Aortic smooth muscle cell (primary cell): ENCODE measurements at places on chromosomes 3 and 15. TPM values are rescaled to one million over a fixed set of nuclear protein-coding genes. Genes with fewer than 3 reads are reported as not detected.

The KLHL40 gene
- not detected in 2 replicates for total RNA-seq

The LMAN1L gene
- 0.13 and 0.25 TPM in 2 replicates for total RNA-seq

The DUOXA1 gene
- not detected in 2 replicates for total RNA-seq

The CYP8B1 gene
- total RNA-seq: not detected in 2 replicates

The ANKRD34C gene
- total RNA-seq: not detected in 2 replicates

The PGBD4 gene
- total RNA-seq: 2.2 and 2.4 TPM in 2 replicates

The CATSPER2 gene
- 0.53 and 0.75 TPM in 2 replicates for total RNA-seq

The ACAN gene
- 5.0 and 21.0 TPM in 2 replicates for total RNA-seq

The DISP2 gene
- total RNA-seq: 0.13 and 0.25 TPM in 2 replicates

The ATP11B gene
- 68.4 and 81.9 TPM in 2 replicates for total RNA-seq

The CPLX3 gene
- under 0.01 TPM in 1 of 2 replicates, not detected in the other for total RNA-seq

The FSTL1 gene
- total RNA-seq: 849 and 1,254 TPM in 2 replicates

The TBC1D23 gene
- total RNA-seq: 63.3 and 68.8 TPM in 2 replicates

The OCA2 gene
- total RNA-seq: under 0.01 TPM in 1 of 2 replicates, not detected in the other

The KBTBD8 gene
- 22.3 and 38.1 TPM in 2 replicates for total RNA-seq

The HDC gene
- not detected in 2 replicates for total RNA-seq

The SAMD7 gene
- not detected in 2 replicates for total RNA-seq

The SNAPC5 gene
- total RNA-seq: 28.0 and 34.7 TPM in 2 replicates

The GOLGA8H gene
- total RNA-seq: 1.1 and 1.8 TPM in 2 replicates

The KLHL6 gene
- 0.19 and 0.26 TPM in 2 replicates for total RNA-seq

The A4GNT gene
- total RNA-seq: not detected in 2 replicates

The SAXO2 gene
- 0.66 and 0.75 TPM in 2 replicates for total RNA-seq

The TRH gene
- not detected in 2 replicates for total RNA-seq

The ESYT3 gene
- 0.12 and 0.26 TPM in 2 replicates for total RNA-seq

The EEF1AKMT4 gene
- total RNA-seq: 2.2 and 3.2 TPM in 2 replicates

The PTH1R gene
- total RNA-seq: 0.06 and 0.13 TPM in 2 replicates

The CACNA2D2 gene
- under 0.01 TPM in 1 of 2 replicates, not detected in the other for total RNA-seq

The ATP10A gene
- total RNA-seq: 2.8 and 4.9 TPM in 2 replicates

The IL17RD gene
- total RNA-seq: 0.26 and 0.56 TPM in 2 replicates

The BUB1B gene
- total RNA-seq: 13.2 and 21.9 TPM in 2 replicates

The SCG5 gene
- total RNA-seq: 8.1 and 11.1 TPM in 2 replicates

The MRAS gene
- 39.7 and 42.7 TPM in 2 replicates for total RNA-seq

The STRIT1 gene
- not detected in 2 replicates for total RNA-seq

The UROC1 gene
- not detected in 2 replicates for total RNA-seq

The PLA2G4D gene
- not detected in 2 replicates for total RNA-seq

The UCN2 gene
- total RNA-seq: 0.19 and 0.26 TPM in 2 replicates

The DUOX1 gene
- not detected in 2 replicates for total RNA-seq

The SIDT1 gene
- not detected in 2 replicates for total RNA-seq

The CASR gene
- total RNA-seq: not detected in 2 replicates

The CYP1A2 gene
- not detected in 2 replicates for total RNA-seq

The GREM1 gene
- under 0.01 TPM in 2 replicates for total RNA-seq
